ENCODE measurements at places on chromosomes 13 and 19. TPM values are rescaled to one million over a fixed set of nuclear protein-coding genes. Genes with fewer than 3 reads are reported as not detected.

Gene MBD3L5
- not detected for total RNA-seq

- no peak for DNase-seq
Measured at GRCh38 chr13:52984881-52985363, 43.7 kb upstream of the OLFM4 start.

Gene XAB2
- total RNA-seq = 30.6 TPM

DNA sequence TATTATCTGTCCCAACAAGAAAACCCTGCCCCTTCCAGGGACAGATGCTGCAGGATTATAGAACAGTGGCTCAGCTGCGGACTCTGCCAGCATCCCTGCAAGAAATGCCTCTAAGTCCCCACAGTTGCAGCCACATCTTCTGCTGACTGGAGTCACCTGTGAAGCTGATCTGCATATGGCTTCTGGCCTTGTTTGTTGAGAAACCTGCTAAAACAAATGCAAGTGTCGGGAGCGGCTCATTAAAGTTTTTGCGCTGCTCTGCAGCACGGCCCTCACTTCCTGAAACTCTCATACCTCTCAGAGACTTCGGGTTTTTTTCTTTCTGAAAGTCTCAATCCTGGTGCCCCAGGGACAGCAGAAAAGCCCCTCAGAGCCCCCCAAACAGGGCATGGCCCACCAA, 725.0 kb downstream of the UQCRFS1 start:
- no peak for DNase-seq

GRCh38 chr19:16378291-16378889, 53.8 kb downstream of the KLF2 start:
- no peak for DNase-seq

Gene PRTN3
- not detected for total RNA-seq

GRCh38 chr19:17420475-17420924, 653 bp downstream of the MVB12A start:
- DNase-seq = no peak

- no peak for DNase-seq
Measured at GRCh38 chr19:33486936-33487811, 34.4 kb downstream of the PEPD start.

DNA sequence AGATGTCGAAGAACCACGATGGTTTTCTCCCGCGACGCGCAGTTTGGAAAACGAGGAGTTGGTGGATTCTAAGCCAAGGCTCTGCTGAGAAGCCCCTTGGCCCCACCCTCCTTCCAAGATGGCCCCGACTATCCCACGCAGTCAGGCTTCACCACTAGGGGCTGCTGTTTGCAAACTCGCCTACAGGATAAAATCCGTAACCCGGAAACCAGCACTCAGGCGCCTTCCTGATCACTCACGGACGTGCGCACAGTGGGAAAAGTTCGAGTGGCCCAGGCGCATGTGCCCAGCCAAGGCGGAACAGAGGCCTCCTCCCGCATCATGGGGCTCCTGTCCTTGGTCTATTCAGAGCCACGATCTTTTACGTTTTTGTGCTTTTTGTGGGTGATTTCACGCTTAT, 19.2 kb upstream of the UQCR11 start:
- peak; percentile 29 for DNase-seq

Gene DLEU7
- total RNA-seq = not detected

Gene SCEL
- total RNA-seq = under 0.01 TPM

Gene ZNF699
- total RNA-seq = 6.0 TPM

Gene KLK3
- not detected for total RNA-seq

Gene ZNF266
- 11.3 TPM for total RNA-seq

Gene CCDC70
- total RNA-seq = not detected

- DNase-seq = no peak
Measured at GRCh38 chr13:111978546-111978945, 88.4 kb upstream of the SOX1 start.

- DNase-seq = no peak
Measured at GRCh38 chr13:33610438-33611120, 207.4 kb upstream of the RFC3 start.

DNA sequence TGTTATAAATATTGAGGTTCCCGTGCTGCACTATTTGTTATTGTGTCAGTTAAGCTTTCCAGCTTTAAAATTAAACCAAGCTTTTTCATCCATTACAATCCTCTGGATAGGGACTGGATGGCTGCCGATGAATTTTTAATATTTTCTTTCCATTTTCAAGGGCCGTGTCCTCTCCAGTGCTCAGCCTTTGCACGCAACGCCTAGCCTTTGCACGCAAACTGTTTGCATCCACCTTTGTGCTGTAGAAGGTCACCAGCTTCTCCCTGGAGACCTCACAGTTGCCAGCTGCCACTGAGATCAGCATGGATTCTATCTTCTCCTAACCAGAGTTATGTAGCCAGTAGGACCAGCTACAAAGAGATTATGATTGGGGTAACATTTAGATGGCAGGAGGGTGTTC, 240.5 kb downstream of the SLC7A1 start:
- DNase-seq = no peak

Gene RXFP2
- total RNA-seq = not detected

- DNase-seq = no peak
Measured at GRCh38 chr19:46926170-46927071, 65.6 kb downstream of the ARHGAP35 start.

Gene RNF113B
- total RNA-seq = not detected

Gene SOX21
- total RNA-seq = 0.07 TPM

Gene LILRB3
- not detected for total RNA-seq

Measured in pulmonary artery endothelial cell (primary cell).